ENCODE measurements at places on chromosomes 1 and 21.

DNA sequence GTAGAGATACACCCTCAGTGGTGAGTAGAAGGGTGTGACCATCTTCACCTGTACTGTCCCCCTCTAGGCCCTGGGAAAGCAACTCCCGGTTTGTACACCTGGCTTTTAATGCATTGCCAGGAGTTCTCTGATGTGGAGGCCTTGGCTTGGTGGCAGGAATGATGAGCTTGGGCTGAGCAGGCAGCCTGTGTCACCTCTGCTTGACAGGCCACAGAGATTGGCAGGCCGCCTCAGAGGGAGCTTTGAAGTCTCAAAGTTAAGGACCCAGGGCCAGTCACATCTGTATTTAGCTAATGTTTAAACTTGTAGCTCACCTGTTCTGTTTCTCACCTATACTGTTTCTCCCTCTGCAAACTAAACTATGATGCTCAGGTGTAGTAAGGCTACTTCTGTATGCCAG, 28.5 kb downstream of the HUNK start:
- DNase-seq, result no peak

DNA sequence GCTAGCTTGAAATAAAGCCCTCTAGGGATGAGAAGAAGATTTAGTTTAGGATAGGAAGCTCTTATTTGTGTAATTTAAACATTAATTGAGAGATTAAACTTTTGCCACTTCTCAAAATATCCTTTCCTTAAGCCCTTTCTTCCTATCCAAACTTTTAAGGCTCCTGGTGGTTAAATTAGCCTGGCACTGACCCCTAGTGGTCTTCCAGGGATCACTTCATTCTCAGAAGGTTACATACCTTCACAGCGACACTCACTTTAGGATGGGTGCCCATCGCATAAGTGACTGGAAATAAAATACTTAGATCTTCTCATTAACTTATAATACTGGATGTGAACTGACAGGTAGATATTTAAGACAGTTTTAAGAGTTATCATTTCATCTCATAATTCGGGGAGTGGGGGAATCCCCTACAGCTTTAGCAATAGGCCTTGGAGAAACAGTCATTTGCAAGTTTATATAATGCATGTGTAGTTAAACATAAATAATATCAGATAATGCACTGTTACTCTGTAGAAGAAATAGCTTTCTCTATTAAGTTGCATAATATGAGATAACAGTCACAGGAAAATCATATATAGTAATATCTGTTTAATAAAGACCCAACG, 7.4 kb downstream of the LHX9 start:
- DNase-seq, result no peak

DNA sequence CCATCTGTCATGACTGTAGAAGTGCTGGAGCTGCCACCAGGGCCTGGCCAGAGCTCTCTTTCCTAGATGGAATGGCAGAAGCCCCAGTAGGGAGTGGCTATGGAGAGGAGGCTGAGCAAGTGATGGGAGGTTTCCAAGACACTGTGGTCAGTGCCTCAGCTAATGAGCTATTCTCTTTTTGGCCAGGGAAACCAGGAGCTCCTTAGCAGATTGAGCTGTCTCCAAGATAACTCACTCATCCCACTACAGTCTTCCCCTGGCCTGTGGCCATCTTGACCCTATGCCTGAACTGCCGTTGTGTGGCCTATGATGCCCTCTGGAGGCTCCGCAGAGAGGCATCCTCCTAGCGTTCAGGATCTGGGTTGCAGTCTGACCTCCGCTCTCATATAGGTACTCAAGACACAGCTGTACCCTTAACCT, 60.5 kb downstream of the ERI3 start:
- DNase-seq, result no peak

DNA sequence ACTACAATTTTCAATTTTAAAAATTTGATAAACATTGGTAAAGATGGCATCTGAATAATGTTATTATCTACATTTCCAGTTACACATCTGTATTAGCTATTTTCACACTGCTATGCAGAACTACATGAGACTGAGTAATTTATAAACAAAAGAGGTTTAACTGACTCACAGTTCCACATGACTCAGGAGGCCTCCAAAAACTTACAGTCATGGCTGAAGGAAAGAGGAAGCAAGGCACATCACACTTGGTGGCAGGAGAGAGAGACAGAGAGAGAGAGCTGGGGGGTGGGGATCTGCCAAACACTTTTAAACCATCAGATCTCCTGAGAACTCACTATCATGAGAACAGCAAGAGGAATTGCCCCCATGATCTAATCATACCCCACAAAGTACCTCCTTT, 850.0 kb downstream of the LTN1 start:
- DNase-seq, result no peak

GRCh38 chr1:87213135-87213515, 115.6 kb upstream of the LMO4 start:
- no peak for DNase-seq

- DNase-seq, result no peak
These were observed 227.1 kb downstream of the TOMM20 start for GRCh38 chr1:234901491-234902049.

DNA sequence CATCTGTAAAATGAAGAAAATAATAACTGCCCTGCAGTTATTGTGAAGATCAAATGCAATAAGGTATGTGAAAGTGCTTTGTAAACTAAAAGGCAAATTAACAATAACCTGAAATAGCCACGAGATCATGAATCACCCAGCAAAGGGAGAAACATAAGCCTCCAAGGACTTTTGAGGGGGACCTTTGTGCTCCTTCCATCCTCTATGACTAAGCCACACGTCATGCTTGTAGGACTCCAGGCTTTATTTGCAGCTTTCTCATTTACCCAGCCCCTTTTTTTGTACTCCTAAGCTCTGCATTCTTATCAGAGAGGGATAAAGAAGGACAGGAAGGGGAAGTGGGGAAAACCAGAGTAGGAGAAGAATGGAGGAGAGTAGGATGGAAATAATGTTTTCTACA, 115.1 kb downstream of the PROX1 start:
- DNase-seq, result no peak

DNA sequence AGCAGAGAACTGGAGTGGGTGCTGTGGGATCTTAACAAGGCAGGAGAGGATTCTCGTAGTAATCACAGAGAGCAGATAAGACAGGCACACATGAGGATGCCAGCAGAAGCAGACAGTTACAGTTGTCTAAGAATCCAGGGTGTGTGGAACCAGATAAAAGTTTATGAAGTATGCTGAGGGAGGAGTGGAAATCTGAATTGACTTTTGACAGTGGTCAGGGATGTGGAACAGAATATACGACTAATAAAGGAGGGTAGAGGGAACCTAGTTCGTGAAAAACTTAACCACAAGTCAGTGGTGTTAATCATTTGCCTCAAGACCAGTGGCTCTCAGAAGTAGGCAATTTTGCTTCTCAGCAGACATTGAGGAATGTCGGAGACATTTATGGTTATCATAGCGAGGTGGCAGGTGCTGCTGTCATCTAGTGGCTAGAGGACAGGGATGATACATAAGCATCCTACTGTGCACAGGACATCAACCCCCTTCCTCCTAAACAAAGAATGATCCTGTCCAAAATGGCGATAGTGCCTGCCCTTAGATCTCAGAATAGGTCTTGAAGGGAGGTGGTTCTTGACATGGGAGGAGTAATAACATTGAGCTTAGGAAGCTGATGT, 3.0 kb downstream of the LRRC8D start:
- DNase-seq, result no peak

GRCh38 chr21:14541841-14542490, 4.1 kb downstream of the SAMSN1 start:
- DNase-seq, result no peak

DNA sequence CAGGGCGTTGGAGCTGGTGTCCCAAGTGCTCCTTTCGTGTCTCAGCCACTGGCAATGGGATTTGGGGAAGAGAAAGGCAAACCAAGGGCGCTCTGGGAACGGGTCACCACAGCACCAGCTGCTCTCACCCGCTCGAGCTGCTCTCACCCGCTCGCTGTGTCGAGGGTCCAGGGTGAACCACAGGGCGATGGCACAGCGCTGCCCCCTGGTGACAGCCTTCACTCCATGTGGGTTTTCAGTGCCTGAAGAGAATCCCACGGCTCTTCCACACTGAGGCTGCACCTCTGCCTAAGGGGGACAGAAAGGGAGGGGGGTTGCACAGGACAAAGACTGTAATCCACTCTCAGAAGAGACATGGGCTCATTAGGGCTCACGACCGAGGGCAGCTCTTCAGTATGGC, 7.1 kb upstream of the CLDN19 start:
- no peak for DNase-seq

DNA sequence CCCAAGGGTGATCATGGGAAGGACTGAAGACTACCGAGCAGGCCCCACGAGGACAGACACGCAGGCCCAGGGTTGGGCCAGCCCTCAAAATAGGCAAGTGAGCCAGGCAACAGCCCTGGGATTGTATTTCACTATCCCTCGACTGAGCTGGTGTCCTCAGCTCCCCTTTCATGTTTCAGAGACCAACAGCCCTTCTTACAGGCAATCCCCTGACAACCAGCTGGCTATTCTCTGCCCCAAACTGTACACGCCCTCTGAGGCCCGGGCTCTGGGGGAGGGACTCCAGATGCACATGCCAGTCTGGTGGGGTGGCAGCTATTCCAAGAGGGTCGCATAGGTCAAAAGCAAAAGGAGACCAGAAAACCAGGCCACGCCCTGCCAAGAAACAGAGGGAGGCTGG, 243.0 kb downstream of the TOMM20 start:
- no peak for DNase-seq

- DNase-seq, result no peak
These were observed 51.3 kb downstream of the TEX35 start for GRCh38 chr1:178564086-178564782.

DNA sequence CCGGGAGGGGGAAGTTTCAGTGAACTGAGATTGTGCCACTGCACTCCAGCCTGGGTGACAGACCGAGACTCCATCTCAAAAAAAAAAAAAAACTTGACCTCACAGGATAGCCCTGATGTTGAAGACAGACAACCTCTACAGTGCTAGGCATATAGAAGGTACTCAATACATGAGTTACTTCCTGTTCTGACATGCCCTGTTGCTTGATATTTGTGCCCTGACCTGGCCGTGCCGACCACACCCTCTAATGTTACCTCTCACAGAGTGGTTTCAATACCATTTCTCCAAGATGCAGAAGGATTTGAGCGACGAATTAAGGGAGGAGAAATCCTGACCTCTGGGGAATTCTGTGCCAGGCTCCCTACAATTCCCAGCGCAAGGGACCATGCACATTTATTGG, 5.2 kb downstream of the PTAFR start:
- no peak for DNase-seq

GRCh38 chr1:59766227-59766855, 48.4 kb upstream of the HOOK1 start:
- DNase-seq, result no peak

DNA sequence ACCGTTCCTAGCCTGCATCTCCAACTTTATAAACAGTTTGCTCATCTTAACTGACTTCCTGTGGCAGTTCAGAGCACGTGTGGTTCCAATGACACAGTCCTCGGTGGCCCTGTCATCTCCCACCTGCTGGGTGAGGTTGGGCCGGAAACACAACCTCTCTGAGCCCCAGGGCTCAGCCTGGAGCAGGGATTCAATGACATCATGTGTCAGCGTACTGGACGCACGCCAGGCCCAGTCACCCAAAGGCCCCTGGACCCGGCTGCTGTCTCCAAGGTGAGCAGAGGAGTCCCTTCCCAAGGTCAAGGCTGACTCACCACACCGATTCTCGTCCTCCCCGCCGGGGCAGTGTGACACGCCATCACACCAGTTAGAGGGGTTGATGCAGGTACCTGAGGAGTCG, 19.9 kb downstream of the TMPRSS2 start:
- DNase-seq, result no peak

DNA sequence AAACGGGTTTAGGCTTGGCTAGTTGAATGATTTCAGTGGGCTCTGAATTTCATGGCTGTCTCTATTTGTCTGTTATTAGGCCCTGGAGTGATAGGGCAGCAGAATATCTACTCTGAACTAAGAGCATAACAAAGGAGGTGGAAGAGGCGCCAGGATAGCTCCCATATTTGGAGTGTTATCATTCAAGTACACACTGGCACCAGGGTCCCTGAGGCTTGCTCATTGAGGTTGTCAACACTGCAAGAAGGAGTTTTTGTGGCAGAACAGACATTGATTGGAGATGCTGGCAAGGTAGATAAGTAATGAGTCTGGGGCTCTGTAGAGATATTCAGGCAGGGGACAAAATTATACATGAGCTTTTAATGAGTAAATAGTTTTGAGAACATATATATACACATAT, 1748.4 kb downstream of the MRPL39 start:
- no peak for DNase-seq

DNA sequence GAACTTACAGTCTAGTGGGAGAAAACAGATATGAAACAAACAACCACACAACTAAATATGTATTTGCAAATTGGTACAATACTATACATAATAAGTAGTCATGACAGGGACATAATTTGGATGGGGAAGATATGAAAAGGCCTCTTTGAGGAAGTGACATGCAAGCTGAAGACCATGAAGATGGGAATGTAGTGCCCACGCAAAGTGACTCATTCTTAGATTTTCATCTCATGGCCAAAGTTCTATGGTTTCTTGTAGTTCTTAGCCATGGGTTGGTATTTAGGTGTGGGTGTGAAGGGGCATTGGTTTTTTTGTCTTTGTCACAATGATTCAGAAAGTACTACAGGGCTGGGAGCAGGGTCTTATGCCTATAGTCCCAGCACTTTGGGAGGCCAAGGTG, 105.4 kb upstream of the FAM78B start:
- no peak for DNase-seq

DNA sequence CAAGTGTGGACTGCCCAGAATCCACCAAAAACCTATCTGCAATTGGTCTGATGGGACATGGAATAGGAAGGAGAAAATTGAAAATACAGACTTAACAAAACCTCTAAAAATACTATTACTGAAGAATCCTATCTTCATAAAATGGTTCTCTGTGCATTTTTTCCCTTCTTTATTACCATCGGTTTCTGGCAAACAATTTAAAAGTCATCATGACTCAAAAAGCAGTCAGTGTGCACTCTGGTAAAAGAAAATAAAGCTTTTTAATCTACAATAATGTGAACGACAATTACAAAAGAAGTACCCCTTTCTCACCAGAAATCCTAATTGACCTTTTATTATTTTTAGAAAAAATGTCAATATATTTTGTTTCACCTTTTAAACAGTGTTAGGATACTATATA, 186.3 kb downstream of the TPR start:
- DNase-seq, result no peak

- no peak for DNase-seq
These were observed 25.8 kb upstream of the GBP5 start for GRCh38 chr1:89298461-89298860.

- DNase-seq, result no peak
These were observed 110.6 kb downstream of the XCL2 start for GRCh38 chr1:168433238-168433637.

- DNase-seq, result no peak
These were observed 56.5 kb upstream of the HSD17B7 start for GRCh38 chr1:162734047-162734446.

DNA sequence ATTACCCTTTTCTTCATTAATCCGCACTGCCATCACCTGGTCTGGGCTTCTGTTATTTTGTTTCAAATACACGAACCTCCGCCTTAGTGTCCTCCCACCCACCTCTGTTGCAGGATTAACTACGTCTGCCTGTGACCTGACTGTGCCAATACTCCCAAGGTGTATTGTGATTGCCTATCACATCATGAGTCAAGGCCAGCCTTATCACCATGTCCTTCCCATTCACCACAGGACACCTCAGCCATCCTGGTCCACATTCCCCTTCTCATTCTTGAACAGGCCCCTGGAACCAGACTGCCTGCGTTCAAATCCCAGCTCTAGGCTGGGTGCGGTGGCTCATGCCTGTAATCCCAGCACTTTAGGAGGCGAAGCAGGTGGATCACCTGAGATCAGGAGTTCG, 14.4 kb downstream of the F11R start:
- no peak for DNase-seq

GRCh38 chr1:212285685-212286555, 710 bp downstream of the PPP2R5A start:
- peak; percentile 86 for DNase-seq

- no peak for DNase-seq
These were observed 89.8 kb downstream of the ADSS2 start for GRCh38 chr1:244361764-244362473.
